ENCODE measurements at places on chromosomes 5 and 9.

GRCh38 chr9:110152704-110153374 lies 55.1 kb downstream of the C9orf152 start:
- DNase-seq, result peak; percentile 72

- DNase-seq, result peak; percentile 64
Observed at GRCh38 chr5:171336521-171337209, 27.6 kb downstream of the TLX3 start.

DNA sequence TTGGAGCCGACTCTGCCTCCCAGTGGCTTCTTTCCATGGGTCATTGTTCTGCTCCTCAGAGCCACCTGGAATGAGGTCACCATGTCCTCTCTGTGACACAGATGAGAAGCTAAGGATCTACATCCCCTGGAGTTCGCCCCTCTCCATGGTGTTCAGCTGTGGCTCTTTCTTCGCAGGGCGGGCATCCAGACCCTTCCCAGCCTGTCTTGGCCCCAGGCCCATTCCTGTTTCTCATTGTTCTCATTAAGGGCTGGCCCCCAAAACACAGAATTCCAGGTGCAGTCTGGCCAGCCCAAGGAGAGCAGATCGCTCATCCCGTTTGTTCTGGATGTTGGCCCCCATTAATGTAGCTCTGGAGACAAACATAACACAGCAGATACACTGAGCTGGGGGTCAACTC lies 66.4 kb upstream of the COL15A1 start:
- no peak for DNase-seq

DNA sequence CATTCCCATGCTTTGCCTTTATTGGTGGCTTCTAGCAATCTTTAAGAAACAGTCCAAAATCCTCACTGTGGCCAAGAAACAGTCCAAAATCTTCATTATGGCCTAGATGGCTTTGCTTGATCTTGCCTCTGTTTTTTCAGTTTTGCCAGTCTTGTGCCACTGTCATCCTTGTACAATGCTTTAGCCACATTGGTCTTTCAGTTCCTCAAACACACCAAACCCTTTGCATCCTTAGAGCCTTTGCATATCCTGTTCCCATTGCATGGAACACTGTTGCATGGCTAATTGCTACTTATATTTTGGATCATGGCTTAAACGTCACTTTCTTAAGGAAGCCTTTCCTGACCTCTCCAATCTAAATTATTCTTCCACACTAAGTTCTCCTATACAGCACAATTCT lies 22.1 kb downstream of the MRRF start:
- DNase-seq, result no peak

DNA sequence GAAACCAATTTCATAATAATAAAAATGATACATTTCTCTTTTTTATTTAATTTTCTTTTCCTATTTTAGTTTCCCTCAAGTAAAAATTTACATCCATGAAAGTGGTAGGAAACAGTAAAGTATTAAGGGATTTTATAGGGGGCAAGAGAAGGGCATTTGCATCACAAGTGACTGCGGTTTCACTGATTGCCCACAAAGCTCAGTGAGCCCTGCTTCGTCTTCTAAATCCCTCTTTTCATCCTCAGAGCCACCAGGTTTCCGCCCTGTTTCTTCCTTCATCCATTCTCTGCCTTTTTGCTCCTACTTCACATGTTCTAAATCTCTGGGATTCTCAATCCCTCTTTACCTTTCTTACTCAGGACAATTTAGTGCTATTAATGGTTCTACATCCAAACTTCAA lies 491.4 kb downstream of the LRRC70 start:
- DNase-seq, result no peak

DNA sequence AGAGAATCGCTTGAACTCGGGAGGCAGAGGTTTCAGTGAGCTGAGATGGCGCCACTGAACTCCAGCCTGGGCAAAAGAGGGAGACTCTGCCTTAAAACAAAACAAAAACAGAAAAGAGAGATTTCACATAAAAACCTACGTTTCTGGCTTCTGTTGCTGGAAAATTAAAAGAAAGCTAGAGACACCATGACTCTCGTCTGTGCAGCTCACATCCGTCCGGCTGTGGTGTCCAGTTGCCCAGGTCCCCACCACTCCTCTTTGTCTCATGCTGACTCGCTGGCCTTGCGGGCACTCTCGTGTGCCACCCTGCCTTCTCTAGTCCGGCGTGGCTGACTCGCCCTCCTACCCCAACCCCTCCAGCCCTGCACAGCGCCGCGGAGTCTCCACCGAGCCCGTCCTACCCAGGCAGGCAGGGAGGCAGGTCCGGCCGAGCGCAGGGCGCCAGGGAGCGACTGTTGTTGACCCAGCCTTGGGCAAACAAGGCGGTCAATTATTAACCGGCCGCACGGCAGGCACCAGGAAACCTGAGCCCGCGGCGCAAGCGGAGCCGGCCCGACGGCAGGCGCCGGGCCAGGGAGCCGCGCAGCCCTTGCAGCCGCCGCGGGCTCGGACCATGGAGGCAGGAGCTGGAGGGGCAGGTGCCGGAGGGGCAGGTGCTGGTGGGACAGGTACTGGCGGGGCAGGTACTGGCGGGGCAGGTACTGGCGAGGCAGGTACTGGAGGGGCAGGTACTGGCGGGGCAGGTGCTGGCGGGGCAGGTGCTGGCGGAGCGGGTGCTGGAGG lies at the start of gene PRRT1B:
Gene PRRT1B, plus strand, starts transcription at position 521 of the 783 bp plus-strand sequence. Its CDS starts 93 bp downstream, at position 614.
- no peak for DNase-seq

DNA sequence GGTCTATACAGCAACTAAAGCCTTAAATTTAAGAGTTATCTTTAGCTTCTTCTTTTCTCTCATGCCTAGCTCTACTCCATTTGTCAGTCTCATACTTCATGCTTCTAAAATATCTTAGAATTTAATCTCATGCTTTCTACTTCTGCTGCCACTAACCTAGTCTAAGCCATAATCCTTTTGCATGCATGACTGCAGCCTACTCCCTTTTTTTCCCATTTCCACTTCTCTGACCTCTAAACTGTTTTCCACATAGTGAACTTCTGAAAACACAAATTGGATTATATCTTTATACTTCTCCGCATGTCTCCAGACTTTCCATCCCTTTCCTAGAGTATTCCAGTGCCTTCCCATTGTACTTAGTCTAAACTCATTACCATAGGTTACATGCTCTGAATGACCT lies 193.0 kb downstream of the XRCC4 start:
- no peak for DNase-seq
